ENCODE measurements at places on chromosomes 1 and 21.

- DNase-seq, result no peak
These were observed 38.9 kb upstream of the TARDBP start for GRCh38 chr1:10973552-10973951.

DNA sequence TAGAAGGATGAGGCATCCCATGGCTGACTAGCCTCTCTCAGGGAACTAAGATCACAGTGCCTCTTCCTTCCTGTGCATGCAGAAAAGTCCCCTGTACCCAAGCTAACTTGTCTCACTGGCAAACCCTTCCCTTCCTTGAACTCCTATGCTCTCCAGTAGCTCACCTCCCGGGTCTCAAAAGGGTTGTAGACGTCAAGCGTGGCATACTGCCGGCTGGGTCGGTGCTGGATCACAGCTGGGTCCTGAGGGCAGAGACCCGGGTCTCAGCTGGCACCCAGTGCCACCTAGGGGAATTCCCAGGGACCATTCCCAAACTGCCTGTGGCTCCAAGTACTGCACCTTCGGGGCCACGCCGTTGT is 688 bp downstream of the SCAMP3 start:
- DNase-seq, result peak; percentile 9

DNA sequence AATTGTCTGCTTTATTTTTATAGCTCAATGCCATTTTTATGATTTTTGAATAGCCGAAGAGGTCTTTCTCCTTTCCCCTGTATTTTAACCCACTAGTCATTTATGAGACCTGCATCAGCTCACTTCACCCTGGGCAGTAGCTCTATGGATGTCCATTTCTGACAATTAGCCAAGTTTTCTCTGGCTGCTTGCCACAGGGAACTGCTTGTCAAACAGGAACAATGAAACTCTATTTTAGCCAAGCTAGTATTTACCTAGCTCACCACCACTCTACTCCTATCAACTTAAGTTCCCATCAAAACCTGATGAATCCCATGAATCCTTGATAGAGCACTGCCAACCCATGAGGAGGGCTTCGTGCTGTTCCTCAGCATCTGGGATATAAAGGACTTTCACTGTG is 406.7 kb downstream of the RWDD3 start:
- no peak for DNase-seq

DNA sequence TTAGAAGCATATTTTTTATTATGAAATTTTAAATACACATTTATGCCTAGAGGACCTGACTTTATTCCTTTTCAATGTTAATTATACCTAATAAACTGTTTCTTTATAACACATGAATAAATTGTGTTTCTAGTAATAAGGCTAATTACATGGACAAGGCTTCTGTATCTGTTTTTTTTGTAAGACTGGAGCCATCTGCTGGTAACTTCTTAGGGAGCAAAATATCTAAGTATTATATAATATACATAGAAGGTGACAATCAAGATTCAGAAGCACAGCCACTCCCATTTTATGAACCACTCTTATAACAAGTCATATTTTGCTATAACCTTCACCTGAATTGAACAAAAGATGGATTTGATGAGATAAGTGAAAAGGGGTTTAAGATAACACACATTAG is 84.2 kb downstream of the LBR start:
- DNase-seq, result no peak

- no peak for DNase-seq
These were observed 206.8 kb upstream of the ESRRG start for GRCh38 chr1:216929870-216930582.

GRCh38 chr1:21754583-21754982 is 28.4 kb downstream of the USP48 start:
- DNase-seq, result no peak

DNA sequence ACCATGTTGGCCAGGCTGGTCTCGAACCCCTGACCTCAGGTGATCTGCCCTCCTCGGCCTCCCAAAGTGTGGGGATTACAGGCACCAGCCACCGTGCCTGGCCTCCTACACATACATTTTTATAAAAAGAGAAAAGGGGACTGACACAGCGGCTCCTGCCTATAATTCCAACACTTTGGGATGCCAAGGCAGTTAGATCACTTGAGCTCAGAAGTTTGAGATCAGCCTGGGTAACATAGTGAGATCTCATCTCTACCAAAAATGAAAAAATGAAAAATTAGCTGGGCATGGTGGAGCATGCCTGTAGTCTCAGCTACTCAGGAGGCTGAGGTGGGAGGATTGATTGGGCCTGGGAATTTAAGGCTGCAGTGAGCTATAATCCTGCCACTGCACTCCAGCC is 23.4 kb downstream of the ZNF281 start:
- DNase-seq, result no peak

DNA sequence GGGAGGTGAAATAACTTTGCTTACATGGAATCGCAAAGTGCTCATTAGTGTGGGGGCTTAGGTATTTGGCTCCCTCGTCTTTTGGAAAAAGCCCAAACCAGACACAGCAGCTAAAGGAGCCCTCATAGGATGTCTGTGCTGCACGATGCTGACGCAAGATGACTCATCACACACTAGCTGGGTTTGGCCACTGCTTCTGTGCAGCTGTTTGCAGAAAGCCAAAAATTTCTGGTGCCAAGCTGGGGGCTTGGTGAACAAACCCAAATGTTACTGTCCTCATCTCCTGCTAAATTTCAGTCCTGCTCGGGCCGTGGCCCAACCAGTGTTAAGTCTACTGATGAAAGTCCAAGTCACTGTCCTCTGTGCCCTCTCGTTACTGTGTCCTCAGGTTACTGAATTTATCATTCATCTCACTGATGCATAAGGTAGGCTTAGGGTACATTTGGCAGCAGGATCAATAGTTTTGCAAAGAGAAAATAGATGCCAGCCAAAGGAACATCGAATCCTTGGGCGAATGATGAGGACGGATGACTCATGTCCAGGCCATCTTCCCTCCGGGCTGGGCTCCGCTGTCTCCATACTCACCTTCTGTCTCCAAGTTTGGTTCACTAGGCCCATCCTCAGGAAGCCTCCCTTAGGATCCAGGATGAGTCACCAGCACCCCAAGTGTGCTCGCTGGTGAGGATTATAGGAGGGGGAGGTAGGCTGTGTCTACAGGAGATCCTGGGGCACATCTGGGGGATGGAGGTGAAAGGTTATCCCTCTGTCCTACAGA is 177.7 kb downstream of the ADSS2 start:
- no peak for DNase-seq

DNA sequence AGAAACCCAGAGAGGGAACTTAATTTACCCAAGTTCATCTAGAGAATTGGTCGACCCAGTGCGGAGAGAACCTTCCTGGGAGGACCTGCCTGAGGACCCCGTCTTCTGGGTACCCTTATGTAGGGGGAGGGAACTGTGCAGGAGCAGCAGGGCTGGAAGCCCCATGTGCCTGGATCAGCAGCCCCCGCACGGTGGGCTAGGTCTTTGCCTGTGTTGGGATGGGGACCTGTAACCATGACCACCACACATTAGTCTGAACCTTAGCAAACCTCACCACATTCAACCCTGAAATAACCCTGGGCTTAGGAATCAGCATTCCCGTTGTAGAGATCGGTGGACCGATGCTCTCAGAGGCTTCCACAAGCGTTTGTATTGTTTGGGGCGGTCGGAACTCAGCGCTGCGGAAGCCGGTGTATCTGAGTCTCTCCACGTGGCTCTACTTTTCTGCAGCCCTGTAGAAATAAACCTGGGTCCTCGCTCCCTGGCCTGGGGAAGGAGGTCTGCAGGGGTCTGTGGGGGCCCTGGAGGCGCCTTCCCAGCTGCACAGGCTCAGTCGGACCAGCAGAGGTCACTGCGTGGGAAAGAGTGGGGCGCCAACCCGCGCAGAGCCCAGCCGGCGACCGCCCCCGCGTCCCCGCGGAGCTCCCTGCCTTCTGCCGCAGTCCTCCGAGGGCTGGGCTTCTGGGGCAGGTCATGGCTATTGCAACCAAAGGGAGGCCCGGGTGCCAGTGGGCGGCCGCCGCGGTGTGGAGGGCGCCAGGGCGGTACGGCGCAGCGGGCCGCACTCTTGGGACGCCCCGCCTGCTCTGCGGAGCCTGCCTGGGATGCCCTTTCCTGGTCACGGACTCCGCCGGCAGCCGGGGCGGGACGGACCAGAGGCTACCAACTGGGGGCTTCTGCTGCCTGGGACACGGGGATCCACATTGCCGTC is 36.2 kb upstream of the KCNA10 start:
- peak; percentile 60 for DNase-seq

DNA sequence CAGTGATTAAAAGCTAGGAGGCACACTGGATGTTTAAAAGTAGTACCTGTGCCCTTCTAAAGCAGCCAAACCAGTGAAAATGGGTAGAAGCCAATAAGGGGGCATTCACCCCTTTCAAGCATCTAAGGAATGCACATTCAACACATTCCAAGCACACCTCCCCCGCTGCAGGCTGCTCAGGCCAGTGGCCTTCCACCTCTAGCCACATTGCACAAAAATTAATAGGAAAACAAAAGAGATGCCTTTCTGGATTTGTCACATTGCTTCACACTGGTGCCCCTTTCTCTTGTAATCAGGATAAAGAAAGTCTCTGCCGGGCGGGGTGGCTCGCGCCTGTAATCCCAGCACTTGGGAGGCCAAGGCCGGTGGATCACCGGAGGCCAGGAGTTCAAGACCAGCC is 834.0 kb downstream of the USP25 start:
- DNase-seq, result no peak

DNA sequence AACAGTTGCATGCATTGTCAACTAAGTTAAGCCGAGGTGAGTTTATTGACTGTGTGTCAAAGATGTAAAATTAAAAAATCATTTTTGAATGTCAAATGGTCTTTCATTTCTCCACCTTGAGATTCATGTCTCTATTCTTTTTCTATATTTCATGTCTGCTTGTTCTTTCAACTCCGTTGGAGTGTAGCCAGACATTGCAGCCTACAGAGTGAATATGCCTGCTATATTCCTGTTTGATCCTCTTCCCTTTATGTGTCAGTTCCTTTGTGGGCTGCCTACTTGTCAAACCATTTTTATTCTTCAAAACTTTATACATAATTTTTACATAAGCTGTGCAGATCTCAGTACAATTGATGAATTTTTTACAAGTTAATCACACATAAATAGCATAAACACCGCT is 1325.8 kb upstream of the PRMT6 start:
- no peak for DNase-seq

GRCh38 chr1:244234009-244234643 is 183.0 kb downstream of the ZBTB18 start:
- no peak for DNase-seq

- DNase-seq, result no peak
These were observed 106.4 kb upstream of the BCL9 start for GRCh38 chr1:147434921-147435320.

DNA sequence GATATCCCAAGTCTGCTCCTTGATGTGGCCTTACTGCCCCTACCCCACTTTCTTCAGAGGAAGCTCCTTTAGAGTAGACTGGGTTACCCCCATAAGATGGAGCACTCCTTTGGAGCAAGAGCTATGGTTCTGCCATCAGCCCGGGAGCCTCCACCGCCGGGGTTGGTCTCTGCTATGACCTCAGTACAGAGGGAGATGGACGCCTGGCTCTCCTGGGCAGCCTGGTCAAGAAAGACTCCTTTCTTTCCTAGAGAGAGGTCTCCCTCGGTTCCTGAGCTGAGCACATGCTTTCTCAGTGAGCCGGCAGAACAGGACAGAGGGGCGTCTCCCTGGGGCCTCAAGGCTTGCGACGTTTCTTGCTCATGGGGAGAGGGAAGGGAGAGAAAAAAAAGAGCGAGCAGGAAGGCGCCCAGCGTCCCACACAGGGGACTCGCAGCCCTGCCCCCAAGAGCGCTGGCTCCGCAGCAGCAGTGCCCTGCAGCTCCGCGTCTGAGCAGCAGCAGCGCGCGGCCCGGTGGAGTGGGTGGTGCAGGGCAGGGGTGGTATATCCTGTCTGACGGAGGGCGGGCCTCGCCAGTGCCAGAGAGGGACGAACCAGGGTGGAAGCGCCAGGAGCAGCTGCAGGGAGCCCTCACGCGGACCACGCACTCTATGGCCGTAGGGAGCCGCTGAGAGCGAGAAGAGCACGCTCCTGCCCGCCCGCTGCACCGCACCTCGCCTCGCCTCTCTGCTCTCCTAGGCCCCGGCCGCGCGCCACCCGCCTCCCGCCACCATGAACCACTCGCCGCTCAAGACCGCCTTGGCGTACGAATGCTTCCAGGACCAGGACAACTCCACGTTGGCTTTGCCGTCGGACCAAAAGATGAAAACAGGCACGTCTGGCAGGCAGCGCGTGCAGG is at the start of gene PKP1:
PKP1 (plus strand) TSS at position 576 of the 899 bp plus-strand sequence; CDS start at position 773, 197 bp downstream.
- peak; percentile 17 for DNase-seq

GRCh38 chr21:45409466-45410150 is 4.6 kb downstream of the COL18A1 start:
- DNase-seq, result no peak

- no peak for DNase-seq
These were observed 400 bp upstream of the PGBD2 start for GRCh38 chr1:248905662-248906008.

GRCh38 chr1:69929308-69930057 is 275.9 kb downstream of the LRRC40 start:
- DNase-seq, result no peak

GRCh38 chr1:172609528-172609927 is 49.4 kb upstream of the FASLG start:
- DNase-seq, result no peak

GRCh38 chr1:172761581-172762486 is 102.9 kb downstream of the FASLG start:
- DNase-seq, result no peak

GRCh38 chr21:43910460-43910859 is 45.4 kb downstream of the AGPAT3 start:
- DNase-seq, result no peak

DNA sequence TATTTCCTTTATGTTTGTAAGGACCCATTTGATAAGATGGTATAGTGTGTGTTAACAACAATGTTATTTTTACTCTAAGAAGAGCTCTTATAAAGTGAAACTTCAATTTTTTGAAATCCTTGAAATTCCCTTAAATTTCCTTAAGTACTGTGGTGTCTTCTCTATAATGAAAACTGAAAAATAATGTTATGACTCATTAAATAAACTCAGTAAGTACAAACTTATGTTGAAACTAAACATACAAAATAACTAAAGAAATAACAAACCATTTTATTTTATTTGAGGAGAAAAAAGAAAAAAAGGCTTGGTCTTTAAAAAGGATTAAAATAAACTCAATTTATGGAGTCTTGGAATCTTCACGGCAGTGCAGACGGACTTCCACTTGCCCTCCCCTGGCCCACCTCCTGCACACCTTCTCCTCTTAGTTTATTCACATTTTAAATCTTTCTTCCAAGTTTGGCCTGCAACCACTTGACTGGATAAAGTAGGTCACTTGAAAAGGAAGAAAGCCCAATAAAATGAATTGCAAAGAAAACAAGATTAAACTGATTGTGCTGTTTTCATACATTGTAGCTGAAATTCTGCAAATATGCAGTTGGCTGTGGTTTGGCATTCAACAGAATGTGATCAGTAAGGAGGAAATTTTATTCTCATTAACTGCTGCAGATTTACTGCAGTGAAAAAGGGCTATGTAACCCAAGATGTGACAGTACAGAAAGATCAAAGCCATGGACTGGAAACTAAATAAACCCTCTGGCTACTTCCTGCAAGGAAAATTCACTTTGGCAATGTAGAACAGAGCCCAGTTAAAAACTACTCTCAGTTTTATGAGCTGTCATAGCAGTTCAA is 48.5 kb upstream of the SCYL3 start:
- no peak for DNase-seq

- no peak for DNase-seq
These were observed 51.0 kb downstream of the ECE1 start for GRCh38 chr1:21239221-21239620.

Data from stimulated activated CD4-positive, alpha-beta T cell treated with anti-CD3 and anti-CD28 coated beads, Interleukin-4, amount 100 ng/mL, for 4 hours (primary cell).